ENCODE measurements at places on chromosomes 13 and 19.

- DNase-seq = no peak
Observed at GRCh38 chr19:5137571-5138124, 168.7 kb downstream of the KDM4B start.

DNA sequence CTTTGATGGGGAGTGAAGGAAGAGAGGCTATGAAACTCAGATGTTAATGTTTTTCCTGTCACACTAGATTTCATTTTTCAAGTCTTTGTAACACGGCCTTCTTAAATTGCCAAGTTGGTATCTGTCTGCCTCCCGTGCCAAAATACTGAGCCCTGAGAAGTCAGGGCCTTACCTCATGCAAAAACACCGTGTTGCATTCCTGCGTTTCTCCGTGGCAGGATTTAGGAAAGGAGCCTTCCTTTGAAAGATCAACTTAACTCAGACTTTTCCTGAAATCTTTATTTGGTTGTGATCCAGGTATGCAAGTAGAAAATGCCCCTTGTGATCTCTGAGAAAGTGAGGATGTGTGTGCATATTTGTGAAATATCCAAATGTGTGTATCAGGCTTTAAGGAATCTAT is 1291.0 kb upstream of the SLC10A2 start:
- DNase-seq = no peak

DNA sequence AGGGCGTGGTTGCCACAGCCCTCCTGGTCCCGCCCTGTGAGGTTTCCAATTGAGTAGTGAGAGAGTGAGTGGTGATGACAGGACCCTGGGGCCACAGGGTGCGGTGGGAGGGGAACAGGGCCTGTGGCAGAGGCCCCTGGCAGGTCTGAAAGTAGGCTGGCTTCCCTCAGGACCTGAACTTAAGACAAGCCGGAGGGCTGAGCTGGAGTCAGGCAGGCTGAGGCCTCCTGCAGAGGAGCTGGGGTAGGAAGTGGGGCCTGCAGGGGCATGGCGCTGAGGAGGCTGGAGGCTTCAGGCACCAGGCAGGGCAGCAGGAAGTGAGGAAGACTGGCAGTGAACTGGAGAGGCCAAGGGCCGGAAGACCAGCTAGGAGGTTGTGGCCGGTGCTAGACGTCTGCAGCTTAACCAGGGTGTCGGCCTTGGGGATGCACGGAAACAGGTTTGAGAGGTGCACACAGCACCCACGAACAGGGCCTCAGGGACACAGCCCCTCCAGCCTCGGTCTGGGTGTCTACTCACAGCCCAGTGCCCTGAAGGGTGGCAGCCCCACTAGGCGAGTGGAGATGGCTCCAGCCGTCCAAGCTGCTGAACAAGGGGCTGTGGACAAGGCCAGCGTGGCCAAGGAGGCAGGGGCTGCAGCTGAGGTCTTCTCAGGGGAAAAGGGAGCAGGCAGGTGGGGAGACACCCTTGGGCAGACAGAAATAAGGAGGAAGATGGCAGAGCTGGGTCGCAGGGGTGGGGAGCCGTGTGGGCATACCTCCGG is 17.8 kb downstream of the POP4 start:
- DNase-seq = no peak

GRCh38 chr19:58117841-58118575 is 20.0 kb upstream of the ZSCAN18 start:
- DNase-seq = no peak

DNA sequence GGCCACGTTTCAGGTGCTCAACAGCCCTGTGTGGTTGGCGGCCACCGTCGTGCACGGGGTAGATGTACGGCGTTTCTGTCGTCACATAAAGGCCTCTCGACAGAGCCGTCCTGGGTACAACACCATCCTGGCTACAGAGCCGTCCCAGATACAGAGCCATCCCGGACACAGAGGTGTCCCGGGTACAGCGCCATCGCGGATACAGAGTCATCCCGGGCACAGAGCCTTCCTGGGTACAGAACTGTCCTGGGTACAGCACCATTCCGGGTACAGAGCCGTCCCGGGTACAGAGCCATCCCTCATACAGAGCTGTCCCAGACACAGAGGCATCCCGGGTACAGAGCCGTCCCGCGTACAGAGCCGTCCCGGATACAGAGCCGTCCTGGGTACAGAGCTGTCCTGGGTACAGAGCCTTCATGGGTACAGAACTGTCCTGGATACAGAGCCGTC is 222.7 kb upstream of the SOX1 start:
- DNase-seq = no peak

GRCh38 chr13:88154001-88154400 is 482.8 kb downstream of the SLITRK5 start:
- no peak for DNase-seq

DNA sequence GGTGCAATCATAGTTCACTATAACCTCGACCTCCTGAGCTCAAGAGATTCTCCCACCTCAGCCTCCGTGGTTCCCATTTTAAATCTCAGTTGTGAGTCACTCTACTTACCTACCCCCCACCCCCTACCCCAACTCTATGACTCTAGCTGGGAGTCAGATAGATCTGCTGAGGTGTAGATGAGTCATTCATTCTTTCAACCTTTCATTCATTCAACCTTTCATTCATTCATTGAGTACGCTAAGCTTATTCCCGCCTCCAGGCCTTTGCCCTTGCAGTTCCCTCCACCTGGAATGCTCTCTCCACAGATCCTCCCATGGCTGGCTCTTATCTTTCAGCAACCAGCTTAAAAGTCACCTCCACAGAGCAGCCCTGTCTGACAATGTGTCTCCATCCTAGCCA is 1.1 kb upstream of the MAST1 start:
- no peak for DNase-seq

DNA sequence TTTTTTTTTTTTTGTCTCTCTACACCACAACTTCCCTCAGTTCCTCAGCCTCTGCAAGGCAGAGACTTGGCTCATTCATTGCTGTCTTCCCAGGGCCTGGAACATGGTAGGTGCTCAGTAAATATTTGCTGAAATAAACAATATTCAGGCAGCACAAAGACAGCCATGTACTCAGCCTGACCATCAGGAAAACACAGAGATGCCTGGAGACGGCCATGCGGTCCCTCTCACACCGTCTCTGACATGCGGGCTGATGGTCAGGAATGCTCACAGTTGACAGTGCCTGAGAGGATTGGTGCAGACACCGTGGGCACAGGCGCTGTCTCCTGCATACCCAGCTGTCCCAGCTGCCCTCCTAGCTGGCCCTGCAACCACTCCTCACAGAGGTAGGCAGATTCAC is 924 bp downstream of the PRAM1 start:
- no peak for DNase-seq

- DNase-seq = no peak
Observed at GRCh38 chr13:31227870-31228269, 28.1 kb downstream of the B3GLCT start.

- no peak for DNase-seq
Observed at GRCh38 chr19:8316351-8317125, 4.6 kb downstream of the NDUFA7 start.

- no peak for DNase-seq
Observed at GRCh38 chr19:10288662-10289166, 1.0 kb upstream of the ICAM5 start.

- no peak for DNase-seq
Observed at GRCh38 chr13:41960211-41960636, 685 bp downstream of the VWA8 start.

- no peak for DNase-seq
Observed at GRCh38 chr19:4773047-4773640, 18.4 kb upstream of the FEM1A start.

DNA sequence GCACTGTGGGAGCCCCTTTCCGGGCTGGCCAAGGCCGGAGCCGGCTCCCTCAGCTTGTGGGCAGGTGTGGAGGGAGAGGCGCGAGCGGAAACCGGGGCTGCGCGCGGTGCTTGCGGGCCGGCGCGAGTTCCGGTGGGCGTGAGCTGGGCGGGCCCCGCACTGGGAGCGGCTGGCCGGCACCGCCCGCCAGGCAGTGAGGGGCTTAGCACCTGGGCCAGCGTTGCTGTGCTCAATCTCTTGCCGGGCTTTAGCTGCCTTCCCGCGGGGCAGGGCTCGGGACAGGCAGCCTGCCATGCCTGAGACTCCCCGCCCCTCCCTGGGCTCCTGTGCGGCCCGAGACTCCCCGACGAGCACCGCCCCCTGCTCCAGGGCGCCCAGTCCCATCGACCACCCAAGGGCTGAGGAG is 405.2 kb upstream of the PRR20A start:
- DNase-seq = no peak

DNA sequence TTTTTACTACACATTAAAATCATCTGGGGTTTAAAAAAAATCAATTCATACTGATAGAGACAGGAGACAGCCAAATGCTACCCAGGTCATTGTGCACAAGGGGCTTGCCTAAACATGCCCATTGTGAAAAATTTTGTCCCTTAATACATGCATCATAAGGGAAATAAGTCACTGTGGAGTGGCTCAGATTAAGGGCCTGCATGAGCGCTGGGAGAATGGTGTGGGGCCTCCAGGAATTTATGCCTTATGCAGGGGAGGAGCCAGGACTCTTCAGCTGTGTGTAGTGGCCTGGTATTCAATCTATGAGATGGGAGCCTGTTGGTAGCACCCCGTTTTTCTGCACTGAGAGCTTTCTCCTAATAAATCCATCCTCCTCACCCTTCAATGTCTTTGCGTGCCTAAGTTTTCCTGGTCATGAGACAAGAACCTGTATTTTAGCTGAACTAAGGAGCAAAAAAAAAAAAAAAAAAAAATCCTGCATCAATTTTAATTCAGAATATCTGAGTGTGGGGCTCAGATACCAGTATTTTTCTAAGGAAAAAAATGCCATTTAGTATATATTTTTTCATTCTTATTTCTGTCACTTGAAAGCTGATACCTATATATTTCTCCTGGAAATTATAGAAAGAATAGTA is 997.6 kb upstream of the ATXN8OS start:
- no peak for DNase-seq
